SW 1271 (cell line): ENCODE measurements at places on chromosomes 12 and 14.

- DNase-seq: no peak
These were observed 26.0 kb upstream of the IL22 start for GRCh38 chr12:68279227-68280054.

DNA sequence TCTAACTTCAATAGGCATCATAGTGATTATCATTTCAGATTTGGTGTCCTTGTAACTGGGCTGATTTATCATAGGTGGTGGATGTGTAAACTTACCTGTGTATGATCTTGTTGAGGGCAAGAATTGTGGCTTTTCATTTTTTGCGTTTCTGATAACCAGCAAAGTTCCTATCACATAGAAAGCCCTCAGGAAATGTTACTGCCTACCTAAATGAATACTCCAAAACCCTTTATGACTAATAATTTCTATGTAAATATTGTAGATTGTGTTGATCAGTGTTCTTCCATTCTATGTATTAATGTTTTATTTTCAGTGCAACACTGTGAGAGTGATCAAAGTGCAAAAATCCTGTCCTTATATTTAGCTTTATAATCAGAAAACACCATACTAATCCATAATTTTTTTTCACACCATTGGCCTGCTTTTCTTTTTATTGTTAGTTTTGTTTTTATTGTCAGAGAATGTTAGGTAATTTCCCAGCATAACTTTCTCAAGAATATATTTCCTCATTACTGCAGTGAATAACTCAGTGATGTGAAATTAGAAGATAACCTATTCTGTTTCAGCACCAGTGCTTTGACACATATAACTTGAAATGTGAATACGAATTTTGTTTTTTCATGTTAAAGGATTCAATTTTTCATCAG, 94.1 kb downstream of the GPHN start:
- no peak for DNase-seq

- no peak for DNase-seq
These were observed 102.5 kb downstream of the FGD4 start for GRCh38 chr12:32501835-32502333.

GRCh38 chr12:166425-167075, 47.4 kb downstream of the SLC6A12 start:
- DNase-seq: no peak

DNA sequence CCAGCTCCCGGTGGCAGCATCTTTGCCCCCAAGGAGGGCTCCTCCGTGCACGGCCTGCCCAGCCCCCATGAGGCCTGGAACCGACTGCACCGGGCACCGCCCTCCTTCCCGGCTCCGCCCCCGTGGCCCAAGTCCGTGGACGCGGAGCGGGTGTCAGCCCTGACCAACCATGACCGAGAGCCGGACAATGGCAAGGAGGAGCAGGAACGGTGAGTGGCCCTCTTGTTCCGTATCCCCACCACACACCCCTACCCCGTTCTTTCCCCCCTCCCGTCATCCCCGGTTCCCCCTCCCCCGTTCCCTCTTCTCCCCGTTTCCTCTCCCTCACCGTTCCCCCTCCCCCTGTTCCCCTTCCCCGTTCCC, 28.3 kb downstream of the LRCOL1 start:
- DNase-seq: no peak

DNA sequence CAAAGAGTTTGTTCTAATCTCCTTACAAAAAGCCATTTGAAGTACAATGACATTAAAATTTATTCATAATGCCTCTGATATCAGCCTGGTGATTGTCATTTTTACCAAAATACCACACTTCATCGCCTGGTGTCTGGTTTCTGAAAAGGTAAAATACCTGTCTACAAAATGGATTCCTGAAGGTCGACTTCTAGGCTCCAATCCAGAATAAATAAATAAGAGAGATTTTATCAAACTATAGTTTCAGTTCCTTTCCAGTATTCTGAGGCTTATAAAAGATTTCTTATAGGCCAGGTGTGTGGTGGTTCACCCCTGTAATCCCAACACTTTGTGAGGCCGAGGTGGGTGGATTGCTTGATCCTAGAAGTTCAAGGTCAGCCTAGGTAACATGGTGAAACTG, 340.7 kb downstream of the SLC16A7 start:
- DNase-seq: no peak

GRCh38 chr12:42002563-42002962, 142.1 kb downstream of the GXYLT1 start:
- DNase-seq: no peak

- DNase-seq: no peak
These were observed 23.4 kb upstream of the NR2C1 start for GRCh38 chr12:95096852-95097251.

GRCh38 chr12:27953817-27954216, 18.7 kb downstream of the PTHLH start:
- no peak for DNase-seq

DNA sequence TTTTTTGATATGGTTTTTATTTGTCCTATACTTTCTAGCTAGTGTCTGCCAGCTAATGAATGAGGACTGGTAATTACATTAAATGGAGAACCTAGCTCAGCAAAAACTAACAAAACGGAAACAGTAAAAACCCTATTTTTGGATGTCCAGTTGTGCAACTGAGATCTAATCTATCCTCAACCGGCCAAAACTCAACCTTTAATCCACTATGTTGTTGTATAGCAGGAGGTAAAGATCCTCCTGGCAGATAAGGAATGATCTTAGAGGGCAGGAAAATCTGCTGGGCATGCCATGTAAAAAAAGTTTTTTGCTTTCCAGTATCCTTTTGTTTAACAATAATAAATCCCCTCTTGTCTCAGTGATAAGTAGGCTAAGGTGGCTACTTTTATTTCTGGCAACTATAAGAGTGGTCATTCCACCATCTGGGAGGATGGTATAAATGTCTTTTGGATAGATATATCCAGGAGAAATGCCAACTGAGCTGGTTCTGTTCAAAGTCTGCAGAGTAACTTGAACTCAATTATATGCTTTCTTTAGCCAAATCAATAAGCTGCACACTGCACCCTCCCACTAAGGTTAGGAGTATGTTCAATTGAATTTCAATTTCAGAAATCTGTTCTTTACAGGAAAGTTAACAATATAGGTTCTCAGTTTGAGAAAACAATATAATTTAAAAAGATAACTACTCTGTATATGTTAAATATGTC, 40.1 kb downstream of the WASHC3 start:
- DNase-seq: no peak

DNA sequence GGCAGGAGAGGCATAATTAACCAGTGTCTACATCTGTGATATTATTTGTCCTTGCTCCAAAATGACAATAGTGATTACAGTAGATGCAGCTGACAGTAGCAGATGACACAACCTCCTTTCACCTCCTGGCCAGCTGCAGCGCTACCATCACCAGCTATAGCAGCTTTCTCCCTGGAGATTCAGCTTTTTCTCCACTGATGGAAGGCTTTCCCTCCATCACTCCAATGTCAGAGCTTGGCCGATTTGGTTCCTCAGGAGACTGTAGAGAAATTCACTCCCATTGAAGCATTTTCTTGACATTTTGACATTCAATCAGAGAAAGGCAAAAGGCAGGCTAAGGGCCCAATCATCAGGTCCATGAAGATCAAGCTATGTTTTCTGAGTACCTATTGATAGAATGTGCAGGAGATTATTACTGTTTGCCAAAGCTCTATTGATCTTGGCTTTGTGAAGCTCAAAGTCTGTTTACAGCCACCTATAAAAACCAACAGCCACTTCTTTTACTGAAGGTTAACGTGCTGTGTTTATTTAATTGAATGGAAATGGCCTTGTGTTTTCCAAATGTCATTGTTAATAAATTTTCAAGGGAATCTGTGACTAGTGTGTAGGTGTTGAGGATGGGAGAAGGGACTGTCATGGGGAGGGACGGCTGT, 785.1 kb downstream of the DIO2 start:
- no peak for DNase-seq

DNA sequence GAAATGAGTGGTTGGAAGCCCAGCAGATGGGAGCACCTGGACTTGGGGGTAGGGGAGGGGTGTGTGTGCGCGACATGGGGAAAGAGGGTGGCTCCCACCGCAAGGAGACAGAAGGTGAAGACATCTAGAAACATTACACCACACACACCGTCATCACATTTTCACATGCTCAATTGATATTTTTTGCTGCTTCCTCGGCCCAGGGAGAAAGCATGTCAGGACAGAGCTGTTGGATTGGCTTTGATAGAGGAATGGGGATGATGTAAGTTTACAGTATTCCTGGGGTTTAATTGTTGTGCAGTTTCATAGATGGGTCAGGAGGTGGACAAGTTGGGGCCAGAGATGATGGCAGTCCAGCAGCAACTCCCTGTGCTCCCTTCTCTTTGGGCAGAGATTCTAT, 9.2 kb downstream of the GABARAPL1 start:
- DNase-seq: no peak

DNA sequence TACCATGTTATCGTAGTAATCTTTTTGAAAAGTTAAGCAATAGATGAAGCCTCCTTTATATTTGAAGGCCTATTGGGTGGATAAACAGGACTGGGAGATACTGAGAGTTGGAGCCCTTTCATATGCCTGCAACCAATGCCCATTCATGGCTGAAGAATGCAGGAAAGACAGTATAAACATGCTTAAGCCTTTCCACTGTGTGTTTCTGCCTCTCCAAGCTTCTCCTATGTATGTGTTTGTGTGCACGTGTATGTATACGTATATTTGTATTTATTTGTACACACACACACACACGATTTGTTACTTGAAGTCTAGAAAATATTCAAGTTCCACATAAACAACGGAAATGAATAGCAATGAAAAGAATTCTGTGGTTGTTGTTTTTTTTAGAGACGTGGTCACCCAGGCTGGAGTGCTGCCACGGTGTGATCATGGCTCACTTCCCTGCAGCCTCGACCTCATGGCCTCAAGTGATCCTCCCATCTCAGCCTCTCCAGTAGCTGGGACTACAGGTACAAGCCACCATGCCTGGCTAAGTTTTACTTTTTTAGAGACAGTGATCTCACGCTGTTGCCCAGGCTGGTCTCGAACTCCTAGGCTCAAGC, 1453.5 kb downstream of the AACS start:
- no peak for DNase-seq

GRCh38 chr14:73125169-73125588, 11.1 kb upstream of the PSEN1 start:
- no peak for DNase-seq

DNA sequence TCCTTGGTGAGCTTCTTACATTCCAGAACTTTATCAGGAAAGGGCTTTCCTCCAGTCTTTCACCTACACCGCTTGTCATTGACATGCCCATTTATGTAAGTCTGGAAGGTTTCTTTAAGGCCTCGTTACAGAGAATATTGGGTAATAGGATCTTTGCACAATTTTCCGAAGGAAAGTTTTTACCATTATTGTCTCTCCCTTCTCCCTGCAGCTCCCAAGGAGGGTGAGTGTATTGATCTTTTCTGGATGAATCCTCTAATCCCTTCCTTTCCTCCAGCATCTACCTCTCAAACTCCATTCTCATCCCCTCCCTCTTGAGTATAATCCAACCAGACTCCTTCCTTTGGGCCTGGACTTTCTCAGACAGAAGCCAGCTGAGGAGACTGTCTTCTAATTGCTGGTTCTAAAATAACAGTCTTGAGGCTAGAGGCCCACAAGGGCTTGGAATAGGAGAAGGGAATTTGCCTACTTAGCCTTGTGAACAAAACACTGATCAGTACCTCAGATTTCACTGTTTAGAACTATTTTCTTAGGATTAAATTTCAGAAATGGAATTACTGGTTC, 21.8 kb downstream of the WNK1 start:
- no peak for DNase-seq

DNA sequence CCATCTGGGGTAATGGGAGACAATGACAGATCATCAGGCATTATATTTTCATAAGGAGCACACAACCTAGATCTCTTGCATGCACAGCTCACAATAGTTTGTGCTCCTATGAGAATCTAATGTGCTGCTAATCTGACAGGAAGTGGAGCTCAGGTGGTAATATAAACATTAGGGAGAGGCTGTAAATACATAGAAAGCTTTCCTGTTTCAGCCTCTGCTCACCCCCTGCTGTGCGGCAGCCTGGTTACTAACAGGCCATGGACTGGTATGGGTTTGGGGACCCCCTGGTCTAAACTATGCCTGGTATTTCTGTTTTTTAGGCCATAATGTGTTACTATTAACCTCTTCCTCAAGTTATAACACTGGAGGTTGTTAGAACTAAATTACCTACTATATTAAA, 1373.7 kb downstream of the LRFN5 start:
- DNase-seq: no peak

DNA sequence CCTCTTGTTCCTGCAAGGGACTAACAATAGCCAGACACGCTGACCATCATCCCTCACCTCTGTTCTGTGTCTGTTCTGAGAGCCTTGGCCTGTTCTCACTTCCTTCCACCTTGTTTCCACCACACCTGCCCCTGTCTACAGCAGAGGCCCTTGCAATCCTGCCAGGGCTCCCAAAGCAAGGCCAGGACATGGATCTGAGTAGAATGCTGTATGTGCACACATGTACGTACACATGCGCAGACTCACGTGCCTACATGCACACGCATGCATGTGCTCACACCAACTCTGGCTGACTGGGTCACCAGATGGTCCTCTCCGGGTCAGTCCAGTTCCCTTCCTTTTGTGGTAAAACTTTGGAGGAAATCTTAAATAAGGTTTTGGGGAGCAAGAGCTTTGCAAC, 133.0 kb upstream of the C14orf180 start:
- DNase-seq: no peak

DNA sequence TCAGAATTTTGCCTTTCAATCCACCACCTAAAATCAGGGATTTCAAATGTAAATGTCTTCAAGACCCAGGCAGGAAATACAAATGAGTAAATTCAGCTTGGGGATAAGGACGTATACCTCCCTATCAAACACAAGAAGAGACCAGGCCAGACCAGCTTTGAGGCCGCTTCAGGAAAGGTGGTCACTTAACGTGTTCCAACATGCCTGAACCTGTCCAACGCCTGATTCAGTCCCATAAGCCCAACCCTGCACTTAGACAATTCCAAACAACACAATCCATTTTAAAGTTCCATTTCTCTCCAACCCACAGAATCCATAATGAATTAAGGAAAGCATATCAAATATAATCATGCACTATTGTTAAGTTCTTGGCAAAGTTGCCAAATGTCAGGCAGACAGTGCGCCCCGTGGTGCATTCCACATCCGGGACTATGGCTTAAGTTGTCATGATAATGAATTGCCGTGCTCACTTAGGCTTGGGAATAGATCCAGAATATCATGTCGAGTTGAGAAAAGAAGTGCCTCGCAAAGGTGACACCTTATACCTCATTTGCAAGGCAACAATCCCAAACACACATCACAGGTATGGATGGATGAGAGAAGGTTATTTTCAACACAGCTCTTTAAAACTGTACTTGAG, 35.5 kb downstream of the CCDC60 start:
- no peak for DNase-seq

DNA sequence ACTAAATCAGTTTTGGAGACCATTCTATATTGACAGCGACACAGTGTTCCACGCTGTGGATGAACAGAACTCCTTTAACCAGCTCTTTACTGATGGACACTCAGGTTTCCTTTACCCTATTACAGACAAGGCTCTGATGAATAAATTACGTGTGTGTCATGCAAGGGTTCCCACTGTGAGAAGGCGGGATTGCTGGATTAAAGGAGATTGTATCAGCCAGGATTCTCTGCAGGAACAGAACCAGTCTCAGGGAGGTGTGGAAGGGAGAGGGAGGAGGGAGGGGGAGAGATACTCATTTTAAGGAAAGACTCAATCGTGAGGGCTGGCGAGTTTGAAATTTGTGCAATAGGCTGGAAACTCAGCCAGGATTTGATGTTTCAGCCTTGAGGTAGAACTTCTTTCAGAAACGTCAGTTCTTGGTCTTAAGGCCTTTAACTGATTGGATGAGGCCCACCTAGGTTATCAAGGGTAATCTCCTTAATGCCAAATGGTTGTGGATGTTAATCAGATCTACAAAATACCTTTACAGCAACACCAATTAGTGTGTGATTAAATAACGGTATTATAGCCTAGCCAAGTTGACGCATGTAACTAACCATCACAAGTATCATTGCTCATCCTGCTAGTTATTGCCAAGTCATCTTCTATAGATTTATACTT, 104.0 kb downstream of the GCH1 start:
- no peak for DNase-seq
